ENCODE measurements at places on chromosomes 7 and 10. TPM values are rescaled to one million over a fixed set of nuclear protein-coding genes. Genes with fewer than 3 reads are reported as not detected.
A peak's percentile ranks its signal among the peaks of the same experiment; 100 is the strongest.

- DNase-seq = no peak
Measured at GRCh38 chr7:41030673-41031072, 672.2 kb downstream of the INHBA start.

DNA sequence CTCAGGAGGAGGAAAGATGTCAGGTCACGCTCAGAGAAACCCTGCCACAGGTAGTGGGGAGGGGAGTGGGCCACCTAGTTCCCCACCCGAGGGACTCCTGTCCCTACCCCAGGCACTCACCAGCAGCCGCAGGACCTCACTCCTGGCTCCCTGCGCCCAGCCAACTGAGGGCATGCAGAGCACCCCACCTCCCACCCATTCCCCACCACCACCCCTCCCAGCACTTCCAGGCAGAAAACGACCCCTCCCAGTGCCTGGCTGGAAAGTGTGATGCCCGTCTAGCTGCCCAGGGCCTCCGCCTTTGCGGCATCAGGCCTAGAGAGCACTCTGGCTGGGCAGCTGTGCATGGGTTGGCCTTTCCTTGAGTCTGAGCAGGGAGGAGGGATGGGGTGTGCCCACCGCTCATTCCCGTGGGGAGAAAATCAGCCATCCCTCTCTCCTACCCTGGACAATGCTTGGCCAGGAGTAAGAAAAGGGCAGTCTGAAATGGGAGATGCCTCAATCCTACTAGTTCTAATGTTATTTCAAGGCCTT is 1.3 kb downstream of the C10orf105 start:
- no peak for DNase-seq

GRCh38 chr10:122461729-122462532 is 578 bp downstream of the HTRA1 start:
- DNase-seq = peak; percentile 34

GRCh38 chr10:33233635-33234034 is 100.8 kb downstream of the NRP1 start:
- no peak for DNase-seq

DNA sequence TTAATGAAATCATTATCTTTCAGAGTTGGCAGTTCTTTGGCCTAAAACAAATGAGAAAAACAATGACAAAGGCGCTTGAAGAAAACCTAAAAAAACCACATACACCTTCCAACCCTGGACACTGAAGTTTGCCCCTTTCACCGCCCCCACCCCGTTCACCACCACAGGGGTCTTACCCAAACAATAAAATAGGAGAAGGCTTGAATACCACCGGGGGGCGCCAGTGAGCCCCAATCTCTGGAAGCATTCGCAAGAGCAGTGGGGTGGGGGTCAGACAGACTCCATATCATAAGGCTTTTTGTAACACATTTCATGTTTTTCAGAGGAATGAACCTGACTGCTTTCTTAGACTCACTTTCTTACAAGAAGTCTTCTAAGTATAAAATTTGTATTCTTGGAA is 163.6 kb downstream of the PIP4K2A start:
- peak; percentile 41 for DNase-seq

- no peak for DNase-seq
Measured at GRCh38 chr7:137948083-137948844, 53.6 kb downstream of the CREB3L2 start.

GRCh38 chr10:31768467-31768866 is 160.2 kb downstream of the ARHGAP12 start:
- no peak for DNase-seq

DNA sequence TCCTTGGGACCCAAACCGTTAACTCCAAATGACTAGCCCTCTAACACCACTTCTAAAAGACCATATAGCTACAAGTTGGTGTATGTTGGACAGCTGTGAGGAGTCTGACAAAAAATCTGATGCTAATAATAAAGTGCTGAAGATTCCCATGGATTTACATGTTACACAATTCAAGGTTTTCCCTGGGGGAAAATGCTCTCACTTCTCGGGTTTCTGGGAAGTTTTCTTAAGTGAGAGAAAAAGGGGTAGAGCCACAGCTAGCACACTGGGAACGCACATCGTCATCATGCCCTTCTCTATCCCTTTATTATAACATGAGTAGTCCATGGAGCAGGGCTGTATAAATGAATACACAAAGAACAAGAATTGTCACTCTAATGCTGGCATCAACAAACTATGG is 162.1 kb downstream of the CHCHD3 start:
- DNase-seq = no peak

- no peak for DNase-seq
Measured at GRCh38 chr7:2353113-2353935, 1.3 kb upstream of the EIF3B start.

GRCh38 chr7:18900236-18900635 is 217.2 kb downstream of the TWIST1 start:
- no peak for DNase-seq

DNA sequence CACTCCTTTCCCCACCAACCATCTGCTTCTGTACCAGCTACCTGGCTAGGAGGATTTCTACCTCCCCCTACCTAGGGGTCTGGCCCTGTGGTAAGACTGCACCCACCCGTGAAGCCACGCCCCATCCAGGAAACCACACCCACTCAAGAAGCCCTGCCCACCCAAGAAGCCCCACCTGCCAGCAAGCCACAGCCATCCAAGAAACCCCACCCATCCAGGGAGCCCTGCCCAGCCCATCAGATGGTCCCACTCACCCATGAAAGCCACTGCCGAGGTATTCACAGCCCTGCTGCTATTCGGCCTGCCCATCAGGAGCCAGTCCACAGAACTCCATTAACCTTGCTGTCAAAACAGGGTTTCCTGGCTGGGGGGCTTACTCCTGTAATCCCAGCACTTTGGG is 15.6 kb upstream of the MUC3A start:
- DNase-seq = no peak

- no peak for DNase-seq
Measured at GRCh38 chr10:102599565-102600327, 44.5 kb upstream of the TRIM8 start.

DNA sequence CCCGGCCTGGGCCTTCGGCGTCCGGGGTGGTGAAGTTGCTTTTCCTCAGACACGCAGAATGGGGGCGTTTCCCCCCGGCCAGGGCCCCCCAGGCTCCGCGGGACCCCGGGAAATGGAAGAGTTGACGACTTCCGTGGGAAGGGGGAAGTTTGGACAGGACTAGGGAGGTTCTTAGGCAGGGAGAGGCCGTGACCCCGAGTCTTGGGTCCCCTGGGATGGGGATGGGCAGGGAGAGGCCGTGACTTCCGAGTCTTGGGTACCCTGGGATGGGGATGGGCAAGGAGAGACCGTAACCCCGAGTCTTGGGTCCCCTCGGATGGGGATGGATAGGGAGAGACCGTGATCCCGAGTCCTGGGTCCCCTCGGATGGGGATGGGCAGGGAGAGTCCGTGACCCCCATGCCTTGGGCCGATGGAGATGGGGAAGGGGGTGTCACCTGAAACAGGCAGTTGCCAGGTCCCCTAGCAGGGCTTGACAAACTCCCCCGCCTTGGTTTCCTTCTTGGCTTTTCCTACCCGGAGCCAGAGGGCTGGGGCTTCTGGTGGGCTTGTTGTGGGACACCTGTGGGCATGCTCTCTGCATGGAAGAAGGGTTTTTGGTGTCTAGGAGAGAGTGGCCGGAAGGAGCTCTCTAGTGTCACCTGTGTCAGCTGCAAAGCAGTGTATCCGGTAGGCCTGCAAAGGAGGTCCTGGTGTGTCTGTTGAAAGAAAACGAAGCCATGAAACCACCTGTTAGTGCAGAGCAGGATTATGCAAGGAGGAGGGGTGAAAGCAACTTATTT is 1.1 kb downstream of the TRRAP start:
- DNase-seq = no peak

- DNase-seq = no peak
Measured at GRCh38 chr7:6228361-6229229, 43.8 kb downstream of the CYTH3 start.

DNA sequence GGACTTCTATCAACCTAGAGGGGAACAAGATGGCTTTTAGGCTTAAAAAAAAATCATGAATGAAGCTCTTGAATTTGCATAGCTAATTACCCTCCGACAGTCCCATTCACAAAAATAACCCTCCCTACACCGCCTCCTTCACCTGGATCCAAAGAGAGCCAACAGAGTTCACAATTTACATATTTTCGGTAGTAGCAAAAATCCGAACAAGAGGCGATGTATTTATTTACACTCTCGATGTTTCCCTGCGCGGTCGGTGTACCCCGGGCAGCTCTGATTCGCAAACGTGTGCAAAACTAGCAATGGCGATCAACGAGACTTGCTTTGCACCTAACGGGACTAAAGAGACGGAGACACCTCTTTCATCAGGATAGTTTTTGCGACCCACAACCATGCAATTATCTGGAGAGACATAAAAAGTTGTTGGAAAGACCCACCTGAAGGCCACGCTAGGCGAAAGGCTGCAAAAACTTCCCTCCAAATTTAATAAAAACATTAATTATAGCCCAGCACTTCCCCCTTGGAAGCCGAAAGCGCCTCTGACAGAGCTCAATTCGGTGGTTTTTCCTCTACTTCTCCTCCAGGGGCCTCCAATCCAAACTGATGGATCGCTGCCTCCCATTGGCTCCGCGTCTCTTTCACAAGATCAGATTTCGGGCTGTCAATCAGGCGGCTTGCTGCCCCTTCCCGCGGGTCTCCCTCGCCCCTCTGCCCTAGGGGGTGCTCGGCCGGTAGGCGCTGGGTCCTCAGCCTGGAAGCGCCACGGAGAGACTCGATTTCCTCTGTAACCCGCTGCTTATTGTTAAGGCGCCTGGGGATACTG is at the start of gene ETV1:
TSS of gene ETV1 (minus strand) at position 541 of the 823 bp plus-strand sequence. CDS start 614 bp downstream, outside the sequence.
- peak; percentile 58 for DNase-seq

GRCh38 chr10:47151920-47152319 is 148.1 kb upstream of the GDF10 start:
- DNase-seq = no peak

DNA sequence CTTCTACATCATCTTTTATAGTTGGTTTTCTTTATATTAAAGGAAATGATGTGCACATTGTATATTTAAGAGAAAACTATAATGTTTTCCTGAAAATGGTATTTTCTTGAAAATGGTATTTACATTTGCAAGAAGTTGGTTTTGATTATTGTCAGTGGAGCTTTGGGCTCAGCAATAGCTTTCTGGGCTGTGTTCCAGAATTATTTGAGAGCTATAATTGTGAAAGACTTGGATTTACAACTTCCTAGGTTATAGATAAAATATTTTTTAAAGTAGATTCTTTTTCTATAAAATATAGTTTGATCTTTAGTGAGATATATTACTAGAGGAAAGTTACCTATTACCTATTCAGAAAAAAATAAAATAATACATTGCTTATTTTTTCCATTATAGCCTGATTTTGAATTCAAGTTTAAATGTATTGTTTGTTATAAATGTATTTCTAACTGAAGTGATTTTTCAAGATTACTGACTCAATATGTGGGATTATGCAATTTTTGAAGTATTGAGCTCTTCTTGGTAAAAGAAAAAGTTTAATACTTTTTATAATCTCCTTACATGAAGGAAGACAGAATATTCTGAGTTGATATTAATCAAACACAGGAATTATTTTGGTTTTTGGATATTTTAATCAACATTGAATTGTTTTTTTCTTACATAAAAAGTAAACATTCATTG is 20.2 kb downstream of the GNAI1 start:
- DNase-seq = no peak

DNA sequence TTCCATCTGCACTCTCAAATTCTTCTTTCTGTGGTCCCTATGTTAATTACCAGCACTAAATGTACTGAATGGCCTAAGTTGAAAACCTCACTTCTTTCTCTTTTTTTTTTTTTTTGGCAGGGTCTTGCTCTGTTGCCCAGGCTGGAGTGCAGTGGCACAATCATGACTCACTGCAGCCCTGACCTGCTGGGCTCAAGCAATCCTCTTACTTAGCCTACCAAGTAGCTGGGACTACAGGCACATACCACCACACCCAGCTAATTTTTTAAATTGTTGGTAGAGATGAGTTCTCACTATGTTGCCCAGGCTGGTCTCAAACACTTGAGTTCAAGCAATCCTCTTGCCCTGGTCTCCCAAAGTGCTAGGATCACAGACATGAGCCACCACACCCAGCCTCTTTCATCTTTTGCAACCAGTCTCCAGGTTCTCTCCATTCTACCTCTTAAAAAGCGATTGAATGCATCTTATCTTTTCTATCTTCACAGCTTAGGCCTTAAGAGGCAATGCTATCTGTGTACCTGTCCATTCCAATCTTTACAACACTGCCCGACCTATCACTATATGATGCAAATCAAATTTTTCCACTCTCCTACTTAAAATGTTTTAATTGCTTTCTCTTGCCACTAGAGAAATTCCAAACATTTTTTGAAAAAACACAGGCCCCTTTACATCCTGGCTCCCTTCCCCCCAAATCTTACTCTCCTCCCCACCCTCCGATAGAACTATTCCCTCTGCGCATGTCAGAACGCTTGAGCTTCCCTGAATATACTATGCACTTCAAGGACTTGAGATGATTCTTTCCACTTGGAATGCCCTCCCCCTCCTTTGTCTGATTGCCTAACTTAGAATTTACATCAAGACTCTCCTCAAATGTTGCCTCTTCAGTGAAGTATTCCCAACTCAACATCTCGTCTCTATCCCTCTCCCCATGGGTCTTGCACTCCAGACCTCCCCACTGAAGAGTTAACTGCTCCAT is 6.0 kb downstream of the ICA1 start:
- no peak for DNase-seq

The MINDY3 gene
- 20.9 TPM for total RNA-seq

The PILRA gene
- 9.6 TPM for total RNA-seq

The FLNC gene
- total RNA-seq = 96.1 TPM

The OR6B1 gene
- total RNA-seq = not detected

The LIPK gene
- total RNA-seq = not detected

The FAM221A gene
- 6.4 TPM for total RNA-seq

The OPN1SW gene
- not detected for total RNA-seq

The GIMAP6 gene
- total RNA-seq = 37.3 TPM

The LDB3 gene
- 0.97 TPM for total RNA-seq

The ABCB1 gene
- total RNA-seq = 50.1 TPM

The EPO gene
- not detected for total RNA-seq

The OR2A42 gene
- not detected for total RNA-seq

The CALML5 gene
- not detected for total RNA-seq

The HGF gene
- total RNA-seq = 2.6 TPM

The EIF5AL1 gene
- 0.29 TPM for total RNA-seq

The FFAR4 gene
- total RNA-seq = not detected
